ENCODE measurements at places on chromosomes 11 and 22. TPM values are rescaled to one million over a fixed set of nuclear protein-coding genes. Genes with fewer than 3 reads are reported as not detected.
A peak's percentile ranks its signal among the peaks of the same experiment; 100 is the strongest.

The ALG8 gene
- 30.2 TPM for total RNA-seq

The CREBZF gene
- 32.7 TPM for total RNA-seq

The IGSF9B gene
- total RNA-seq: 2.2 TPM

The ANO1 gene
- total RNA-seq: 16.4 TPM

The HIC2 gene
- 5.2 TPM for total RNA-seq

The ISX gene
- not detected for total RNA-seq

The MUC2 gene
- total RNA-seq: not detected

The MPZL3 gene
- 41.7 TPM for total RNA-seq

The SMTNL1 gene
- total RNA-seq: not detected

DNA sequence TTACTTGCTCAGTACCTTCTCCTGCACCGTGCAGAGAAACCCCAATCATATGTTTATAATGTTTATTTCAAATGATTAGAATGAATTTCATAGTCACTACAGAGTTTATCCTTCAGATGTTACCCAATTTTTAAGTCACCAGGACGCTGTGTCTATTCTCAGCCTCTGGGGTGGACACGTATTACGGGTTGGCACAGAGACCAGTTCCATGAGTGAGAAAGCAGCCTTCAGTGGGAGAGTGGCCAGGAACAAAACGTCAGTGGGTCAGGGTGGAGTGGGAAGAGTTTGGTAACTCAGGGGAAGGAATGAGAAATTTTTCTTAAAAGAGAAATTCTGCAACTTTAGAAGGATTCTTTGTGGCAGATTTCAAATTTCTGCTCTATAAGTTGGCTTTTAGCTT is 77.1 kb upstream of the MTMR2 start:
- no peak for DNase-seq
- no peak overlapping the region for H3K4me3 ChIP-seq
- peaks cover 3% of the 10 kb centered on the region for H3K4me1 ChIP-seq
- no peaks in the 10 kb centered on the region for H3K36me3 ChIP-seq
- peak overlapping the region; percentile 29 for H3K27ac ChIP-seq

DNA sequence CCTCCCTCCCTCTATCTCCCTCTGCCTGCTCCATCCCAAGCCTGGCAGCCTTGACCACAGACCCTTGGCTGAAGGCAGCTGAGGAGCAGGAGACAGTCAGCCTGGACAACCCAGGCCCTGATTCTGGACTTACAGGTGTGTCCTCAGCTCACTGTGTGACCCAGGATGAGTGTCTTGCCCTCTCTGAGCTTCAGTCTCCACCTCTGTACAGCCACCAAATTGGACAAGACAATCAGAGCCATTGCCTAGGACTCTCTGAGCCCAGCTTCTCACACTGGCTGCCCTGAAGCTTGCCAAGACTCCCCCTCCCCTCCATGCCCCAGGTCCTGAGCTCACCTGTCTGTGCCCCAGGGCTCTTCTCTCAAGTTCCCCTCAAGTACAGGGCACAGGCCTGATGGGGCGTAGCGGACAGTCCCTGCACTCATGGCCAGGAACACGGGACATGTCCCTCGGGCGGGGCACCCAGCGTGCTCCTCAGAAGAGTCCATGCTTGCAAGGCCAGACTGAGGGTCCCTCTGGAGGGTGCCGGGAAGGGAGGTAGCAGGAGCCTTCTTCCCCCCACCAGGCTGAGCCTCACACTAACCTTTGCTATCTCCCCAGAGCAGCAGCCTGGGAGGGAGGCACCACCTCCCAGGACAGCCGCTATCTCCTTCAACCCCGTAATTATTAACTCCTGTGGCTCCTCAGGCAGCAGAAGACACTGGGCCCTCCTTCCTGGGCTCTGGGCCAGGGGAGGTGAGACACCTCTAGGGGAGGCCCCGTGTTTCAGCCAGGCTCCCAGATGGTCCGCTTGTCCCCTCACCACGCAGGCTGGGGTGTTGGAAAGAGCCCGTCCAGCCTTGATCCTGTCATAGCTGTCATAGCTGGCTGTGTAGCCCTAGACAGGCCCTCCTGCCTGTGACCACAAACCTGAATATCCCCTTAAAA is 2.6 kb upstream of the RAB3IL1 start:
- no peaks in the 10 kb centered on the region for H3K36me3 ChIP-seq
- H3K4me1 ChIP-seq: peaks cover 36% of the 10 kb centered on the region
- H3K4me3 ChIP-seq: no peak overlapping the region
- H3K27ac ChIP-seq: peak overlapping the region; percentile 88
- peaks cover 71% of the 10 kb centered on the region for H3K27me3 ChIP-seq
- DNase-seq: no peak

DNA sequence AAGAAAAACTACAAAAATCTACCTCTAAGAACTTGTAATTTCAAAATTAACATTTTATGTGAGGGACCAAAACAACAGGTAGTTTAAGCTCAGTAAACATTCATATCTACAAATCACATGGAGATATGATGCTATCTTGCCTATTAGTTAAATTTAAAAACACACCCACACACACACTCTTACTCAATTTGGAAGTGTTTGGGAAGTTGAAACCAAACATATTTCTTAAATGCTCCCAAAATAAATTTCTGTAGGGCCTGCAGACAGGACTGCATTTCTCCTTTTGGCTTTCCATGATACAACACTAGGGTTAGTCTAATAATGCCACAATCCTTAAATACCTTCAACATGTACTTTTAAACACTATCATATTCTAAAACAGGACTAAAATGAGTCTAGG is 7.0 kb downstream of the PITPNB start:
- peaks cover 60% of the 10 kb centered on the region for H3K4me1 ChIP-seq
- peaks cover 56% of the 10 kb centered on the region for H3K36me3 ChIP-seq
- no peak overlapping the region for H3K4me3 ChIP-seq
- no peaks in the 10 kb centered on the region for H3K27me3 ChIP-seq
- H3K27ac ChIP-seq: no peak overlapping the region
- no peak for DNase-seq

- no peaks in the 10 kb centered on the region for H3K36me3 ChIP-seq
- no peak for DNase-seq
- H3K4me1 ChIP-seq: peaks cover 9% of the 10 kb centered on the region
- no peaks in the 10 kb centered on the region for H3K27me3 ChIP-seq
These were observed 117.5 kb downstream of the FEZ1 start for GRCh38 chr11:125378571-125378970.

DNA sequence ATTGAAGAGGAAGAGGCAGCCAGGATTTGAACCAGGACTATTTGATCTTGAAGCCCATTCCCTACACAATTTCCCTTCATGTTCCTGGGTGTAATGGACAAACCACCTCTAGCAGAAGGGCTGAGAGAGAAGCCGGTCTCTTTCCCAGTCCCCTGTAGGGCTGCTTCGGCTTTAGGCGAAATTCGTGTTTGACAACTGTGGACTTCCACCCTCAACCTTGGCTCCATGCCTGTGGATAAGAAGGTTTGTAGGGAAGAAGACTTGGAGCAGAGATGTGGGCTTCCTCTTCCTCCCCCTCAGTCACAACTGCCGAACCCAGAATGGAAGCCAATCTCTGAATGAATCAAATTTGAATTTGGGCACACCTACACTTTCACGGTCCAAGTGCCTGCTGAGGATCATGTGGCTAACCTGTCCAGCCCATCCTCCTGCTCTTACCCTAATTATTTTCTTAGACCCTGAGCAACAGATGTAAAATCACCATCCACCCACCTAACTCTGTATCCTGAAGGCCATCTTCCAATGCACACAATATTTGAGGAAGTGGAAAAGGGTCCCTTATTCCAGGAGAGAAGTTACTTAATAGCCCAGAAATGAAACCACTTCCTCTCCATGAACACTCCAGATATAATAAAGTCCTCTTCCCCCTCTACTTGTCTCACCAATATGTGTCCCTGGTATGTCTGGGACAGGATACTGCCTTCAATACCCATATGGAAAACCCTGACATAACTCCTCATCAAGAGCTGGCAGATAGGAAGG is 10.1 kb upstream of the SCN2B start:
- H3K27ac ChIP-seq: no peak overlapping the region
- no peak overlapping the region for H3K4me3 ChIP-seq
- H3K27me3 ChIP-seq: no peaks in the 10 kb centered on the region
- H3K4me1 ChIP-seq: no peaks in the 10 kb centered on the region
- no peaks in the 10 kb centered on the region for H3K36me3 ChIP-seq

GRCh38 chr11:4642043-4642442 is 1.7 kb upstream of the OR51E1 start:
- no peaks in the 10 kb centered on the region for H3K36me3 ChIP-seq
- peaks cover 3% of the 10 kb centered on the region for H3K4me1 ChIP-seq
- no peak overlapping the region for H3K27ac ChIP-seq
- H3K27me3 ChIP-seq: no peaks in the 10 kb centered on the region
- H3K4me3 ChIP-seq: no peak overlapping the region

GRCh38 chr11:64608636-64609035 is 17.6 kb downstream of the SLC22A12 start:
- DNase-seq: no peak
- H3K36me3 ChIP-seq: no peaks in the 10 kb centered on the region
- no peaks in the 10 kb centered on the region for H3K27me3 ChIP-seq
- no peak overlapping the region for H3K4me3 ChIP-seq
- no peak overlapping the region for H3K27ac ChIP-seq

DNA sequence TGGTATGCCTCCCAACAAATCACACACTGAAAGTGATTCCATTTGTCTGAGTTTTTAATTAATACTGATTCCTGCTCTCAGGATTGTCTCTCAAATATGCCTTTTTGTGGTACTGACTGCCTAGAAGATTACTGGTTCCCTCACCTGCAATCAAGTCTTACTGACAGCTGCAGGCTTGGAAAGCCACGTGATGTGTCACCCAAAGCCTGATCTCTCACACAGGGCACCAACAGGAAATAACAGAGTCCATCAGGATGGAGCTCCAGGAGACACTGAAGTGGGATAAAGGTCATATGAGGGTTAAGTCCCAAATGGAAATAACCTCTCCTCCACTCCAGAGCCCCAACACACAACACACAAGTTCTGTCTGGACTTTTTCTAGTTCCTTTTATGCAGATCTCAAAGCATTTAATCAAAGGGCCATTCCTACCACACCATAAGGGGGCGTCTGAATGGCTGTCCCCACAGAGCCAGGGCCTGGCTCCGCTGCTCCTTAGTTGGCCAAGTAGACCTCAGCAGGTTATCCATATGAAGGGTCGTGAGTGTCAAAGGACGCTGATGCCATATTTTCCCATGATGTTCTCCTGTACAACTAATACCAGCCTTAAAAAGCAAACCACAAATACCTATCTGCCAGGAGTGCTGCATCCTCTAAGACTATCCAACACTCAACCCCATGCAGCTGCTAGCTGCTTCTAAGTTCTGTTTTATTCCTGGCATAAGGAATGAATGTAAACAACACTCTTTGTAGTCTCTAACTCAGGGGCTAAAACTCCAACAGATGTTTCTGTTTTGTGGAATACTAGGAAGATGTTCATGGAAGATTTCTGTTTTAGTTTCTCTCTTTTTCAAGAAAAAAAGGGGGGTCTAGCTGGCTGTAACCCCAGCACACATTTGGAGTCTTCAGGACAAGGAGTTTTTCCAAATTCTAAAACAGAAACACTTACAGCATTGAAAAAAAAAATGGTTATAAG is 13.0 kb downstream of the SCUBE2 start:
- DNase-seq: no peak
- peaks cover 3% of the 10 kb centered on the region for H3K27me3 ChIP-seq
- no peaks in the 10 kb centered on the region for H3K36me3 ChIP-seq
- H3K4me3 ChIP-seq: no peak overlapping the region

DNA sequence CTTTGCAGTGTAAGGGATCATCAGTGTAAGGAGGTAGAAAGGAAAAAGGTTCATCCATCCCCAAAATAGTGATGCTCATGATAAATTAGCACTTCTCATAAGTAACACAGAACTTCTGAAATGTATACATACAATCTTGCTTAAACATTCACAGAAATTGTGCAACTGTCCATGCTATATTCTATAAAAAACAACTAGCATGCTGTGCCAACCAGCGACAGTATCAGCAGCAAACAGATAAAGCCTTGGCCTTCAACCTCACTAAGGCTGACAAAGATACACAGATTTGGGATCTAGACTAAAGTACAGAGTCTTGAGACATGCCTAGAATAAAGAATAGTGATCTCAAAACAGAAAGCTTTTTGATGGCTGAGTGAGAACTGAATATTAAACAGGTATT is 74.1 kb upstream of the CHRM4 start:
- no peaks in the 10 kb centered on the region for H3K36me3 ChIP-seq
- H3K27ac ChIP-seq: no peak overlapping the region

- peaks cover 5% of the 10 kb centered on the region for H3K27me3 ChIP-seq
- H3K27ac ChIP-seq: no peak overlapping the region
- no peaks in the 10 kb centered on the region for H3K36me3 ChIP-seq
- peaks cover 6% of the 10 kb centered on the region for H3K4me1 ChIP-seq
These were observed 78.7 kb upstream of the DRD2 start for GRCh38 chr11:113553915-113554314.

DNA sequence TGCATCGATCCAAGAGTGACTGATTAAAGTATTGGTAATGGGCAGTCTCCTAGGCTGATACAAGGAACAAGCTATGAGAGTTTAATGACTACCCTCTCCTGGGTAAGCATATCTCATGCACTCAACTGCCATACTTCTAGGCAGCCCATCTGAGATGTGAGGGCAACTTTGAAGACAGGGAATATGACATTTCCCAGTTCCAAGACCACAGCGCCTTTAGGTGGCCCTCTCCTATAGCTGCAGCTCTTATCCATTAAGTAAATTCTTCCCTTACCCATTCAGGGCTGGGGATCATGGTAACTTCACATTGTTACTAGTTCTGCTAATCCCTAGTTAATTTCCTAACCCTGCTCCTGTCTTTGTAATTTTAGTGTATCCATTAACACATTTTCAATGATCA is 157.3 kb upstream of the CTSC start:
- no peak overlapping the region for H3K4me3 ChIP-seq
- no peaks in the 10 kb centered on the region for H3K27me3 ChIP-seq
- H3K4me1 ChIP-seq: no peaks in the 10 kb centered on the region

DNA sequence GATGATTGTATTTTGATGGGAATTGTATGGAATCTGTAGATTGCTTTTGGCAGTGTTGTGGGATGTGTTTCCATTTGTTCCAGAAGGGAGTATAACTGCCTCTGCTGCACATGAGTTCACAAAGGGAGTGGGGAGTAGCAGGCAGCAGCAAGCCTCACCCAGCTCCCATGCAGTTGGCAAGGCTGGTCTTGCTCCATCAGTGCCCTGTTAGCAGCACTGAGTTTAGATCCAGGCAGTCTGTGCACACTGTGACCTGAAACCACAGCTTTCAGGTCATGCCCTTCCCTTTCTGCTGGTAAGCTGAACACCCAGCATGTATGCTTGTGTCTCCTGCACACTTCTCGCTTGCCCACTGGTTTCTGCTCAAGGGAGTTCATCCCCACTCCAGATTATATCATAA is 3.7 kb upstream of the NUCB2 start:
- peaks cover 6% of the 10 kb centered on the region for H3K4me1 ChIP-seq
- H3K36me3 ChIP-seq: no peaks in the 10 kb centered on the region
- no peaks in the 10 kb centered on the region for H3K27me3 ChIP-seq
- no peak overlapping the region for H3K4me3 ChIP-seq

- no peak for DNase-seq
- H3K4me3 ChIP-seq: no peak overlapping the region
- no peak overlapping the region for H3K27ac ChIP-seq
These were observed 839.4 kb downstream of the OPCML start for GRCh38 chr11:132692891-132693290.

- peaks cover 39% of the 10 kb centered on the region for H3K4me1 ChIP-seq
- peak overlapping the region; percentile 74 for H3K27ac ChIP-seq
- DNase-seq: no peak
- H3K27me3 ChIP-seq: no peaks in the 10 kb centered on the region
- peaks cover 7% of the 10 kb centered on the region for H3K36me3 ChIP-seq
These were observed 72.4 kb downstream of the KIAA1671 start for GRCh38 chr22:25024895-25025294.

- no peak overlapping the region for H3K4me3 ChIP-seq
- no peak for DNase-seq
- H3K27me3 ChIP-seq: no peaks in the 10 kb centered on the region
- no peak overlapping the region for H3K27ac ChIP-seq
- no peaks in the 10 kb centered on the region for H3K4me1 ChIP-seq
These were observed 26.5 kb upstream of the PRDM10 start for GRCh38 chr11:130029137-130029536.

Measured in esophagus squamous epithelium (tissue), 5 donors.